SIG-M5 (cell line): ENCODE measurements at places on chromosomes 5 and 9.

DNA sequence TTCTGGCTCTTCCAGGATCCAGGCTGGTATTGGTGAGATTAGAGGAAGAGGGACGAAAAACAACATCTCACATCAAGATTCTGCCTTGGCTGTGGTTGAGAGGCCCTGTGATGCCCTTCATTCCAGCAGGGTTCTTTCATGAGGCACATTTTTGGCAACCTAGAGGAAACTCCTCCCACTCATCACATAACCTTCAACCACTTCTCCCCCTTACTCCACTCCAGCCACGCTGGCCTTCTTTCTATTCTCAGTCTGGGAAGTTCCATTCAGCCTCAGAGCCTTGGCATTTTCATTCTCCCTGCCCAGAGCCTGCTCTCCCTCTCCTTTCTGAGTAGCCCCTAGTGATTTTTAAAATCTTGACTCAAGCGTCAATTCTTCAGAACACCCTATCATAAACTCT, 337.5 kb downstream of the ZSWIM6 start:
- no peak for DNase-seq

- no peak for DNase-seq
Measured at GRCh38 chr9:71743217-71743705, 25.1 kb downstream of the CEMIP2 start.

GRCh38 chr5:127924606-127925005, 159.0 kb upstream of the SLC12A2 start:
- no peak for DNase-seq

DNA sequence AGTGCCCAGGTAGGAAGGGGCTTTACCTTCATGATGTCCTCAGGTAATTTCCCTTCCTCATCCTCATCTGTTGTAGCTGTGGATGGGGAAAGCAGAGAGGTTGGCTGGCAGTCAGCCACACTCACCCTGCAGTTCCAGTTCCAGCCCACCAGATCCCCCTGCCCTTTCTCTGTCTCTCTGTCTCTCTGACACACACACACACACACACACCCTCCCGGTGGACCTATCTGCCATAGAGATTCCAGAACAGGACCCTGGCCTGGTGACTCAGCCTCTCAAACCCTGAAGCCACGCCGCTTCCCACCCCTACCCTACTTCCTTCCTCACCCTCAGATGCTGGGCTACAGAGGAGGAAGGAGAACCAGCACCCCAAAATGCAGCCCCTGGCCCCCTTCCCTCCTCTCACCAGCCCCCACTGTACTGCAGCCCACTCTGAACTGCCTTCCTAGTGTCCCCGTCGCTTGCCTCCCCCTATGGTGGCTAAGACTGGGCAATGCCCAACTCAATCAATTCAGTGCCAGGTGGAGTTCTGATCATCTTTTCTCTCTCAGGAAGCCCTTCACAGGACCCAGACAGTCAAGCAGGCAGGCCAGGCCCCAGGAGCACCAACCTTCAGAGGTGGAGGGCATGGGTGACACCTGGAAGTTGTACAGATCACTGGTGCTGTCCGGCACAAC, 4.8 kb downstream of the IRF1 start:
- DNase-seq: no peak

GRCh38 chr5:75509956-75510355, 1.5 kb downstream of the CERT1 start:
- no peak for DNase-seq

DNA sequence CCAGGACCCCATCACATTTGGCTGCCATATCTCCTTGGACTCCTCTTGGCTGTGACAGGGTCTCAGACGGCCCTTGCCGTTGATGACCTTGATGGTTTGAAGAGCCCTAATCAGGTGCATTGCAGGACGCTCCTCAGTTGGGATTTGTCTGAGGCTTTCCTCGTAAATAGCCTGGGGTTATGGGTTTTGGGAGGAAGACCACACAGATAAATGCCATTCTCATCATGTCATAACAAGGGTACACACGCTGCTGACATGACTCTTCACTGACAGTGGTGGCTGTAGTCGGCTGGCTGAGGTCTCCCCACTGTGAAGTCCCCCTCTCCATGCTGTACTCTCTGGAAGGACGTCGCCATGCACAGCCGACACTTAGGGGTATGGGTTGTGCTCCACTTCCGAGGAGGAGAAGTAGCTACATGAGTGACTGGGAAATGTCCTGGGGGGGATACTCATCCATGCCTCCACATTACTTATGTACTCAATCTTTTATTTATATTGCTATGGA, 42.9 kb upstream of the SPTLC1 start:
- no peak for DNase-seq

DNA sequence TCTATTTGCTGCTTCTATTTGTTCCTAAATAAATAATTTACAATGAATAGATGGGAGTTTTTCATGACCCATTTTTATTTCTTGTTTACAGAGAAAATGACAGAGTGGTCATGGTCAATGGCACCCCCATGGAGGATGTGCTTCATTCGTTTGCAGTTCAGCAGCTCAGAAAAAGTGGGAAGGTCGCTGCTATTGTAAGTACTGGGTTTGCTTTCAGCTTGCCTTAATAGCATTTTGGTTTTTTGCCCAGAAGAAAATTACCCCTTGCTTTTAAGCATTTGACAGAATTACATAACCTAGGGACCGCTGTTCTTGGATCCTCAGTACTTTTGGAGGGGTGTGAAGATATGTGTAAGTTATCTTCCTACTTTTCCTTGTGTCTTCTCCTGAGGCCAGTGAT, 44.1 kb downstream of the TJP2 start:
- DNase-seq: no peak

GRCh38 chr5:94705427-94705826, 87.0 kb downstream of the SLF1 start:
- DNase-seq: no peak

- no peak for DNase-seq
Measured at GRCh38 chr9:114002271-114002985, 75.7 kb downstream of the AMBP start.

GRCh38 chr9:100498592-100498991, 25.6 kb downstream of the TMEFF1 start:
- no peak for DNase-seq

DNA sequence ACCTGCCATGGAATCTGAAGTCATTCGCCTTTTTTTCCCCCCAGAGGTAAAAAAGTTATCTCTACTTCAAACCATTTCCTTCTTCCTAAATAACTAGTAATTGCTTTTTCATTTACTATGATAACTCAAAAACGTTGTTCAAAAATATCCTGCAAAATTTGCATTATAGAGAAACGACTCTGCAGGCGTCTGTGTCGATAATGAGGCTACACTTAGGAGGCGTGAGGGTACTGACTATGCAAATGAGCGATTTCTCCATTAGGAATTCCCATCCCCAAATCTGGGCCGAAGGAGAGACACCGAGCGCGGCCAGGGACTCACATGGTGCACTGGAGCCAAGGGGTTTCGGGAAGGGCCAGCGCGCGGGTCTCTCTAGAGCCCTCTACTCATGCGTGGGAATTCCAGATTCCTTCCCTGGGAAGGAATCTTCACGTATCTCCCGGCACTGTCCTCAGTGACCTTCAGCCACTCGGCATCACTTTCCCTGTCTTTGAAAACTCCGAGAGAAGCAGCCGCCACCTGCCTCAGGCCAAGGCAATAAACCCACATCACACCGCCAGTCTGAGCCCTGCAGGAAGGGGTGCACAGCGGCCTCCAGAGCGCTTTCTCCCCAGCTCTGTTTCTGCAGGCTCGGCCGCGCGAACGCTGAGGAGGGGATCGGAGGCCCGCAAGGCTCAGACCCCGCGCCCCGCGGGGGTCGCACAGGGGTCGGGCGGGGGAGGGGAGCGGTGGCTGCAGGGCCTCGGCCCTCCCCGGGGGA, 718 bp upstream of the DENND4C start:
- no peak for DNase-seq

GRCh38 chr9:108582726-108583125, 273.1 kb downstream of the ACTL7B start:
- peak; percentile 1 for DNase-seq

- no peak for DNase-seq
Measured at GRCh38 chr5:20105915-20106314, 117.9 kb upstream of the CDH18 start.
